ENCODE measurements at places on chromosomes 2 and 18. TPM values are rescaled to one million over a fixed set of nuclear protein-coding genes. Genes with fewer than 3 reads are reported as not detected.

The CCDC148 gene
- total RNA-seq: 0.35 TPM

The ITGB6 gene
- 0.15 TPM for total RNA-seq

The TUBA3E gene
- total RNA-seq: not detected

The FOXI3 gene
- total RNA-seq: not detected

The PMS1 gene
- total RNA-seq: 13.0 TPM

The CFAP221 gene
- total RNA-seq: not detected

The MYO5B gene
- 0.53 TPM for total RNA-seq

The SLC9A4 gene
- total RNA-seq: not detected

The NAT8 gene
- total RNA-seq: not detected

The DGUOK gene
- 18.3 TPM for total RNA-seq

The ATP6V1B1 gene
- total RNA-seq: 0.94 TPM

The RAB6C gene
- total RNA-seq: not detected

The AMER3 gene
- not detected for total RNA-seq

The WDR43 gene
- 122 TPM for total RNA-seq

The ELOA2 gene
- not detected for total RNA-seq

The NHEJ1 gene
- 10.3 TPM for total RNA-seq

The REEP1 gene
- total RNA-seq: not detected

The ZNF638 gene
- 118 TPM for total RNA-seq

The NMUR1 gene
- total RNA-seq: 0.23 TPM

The CDH19 gene
- under 0.01 TPM for total RNA-seq
